ENCODE measurements at places on chromosomes 3 and 15.

- DNase-seq, result no peak
Observed at GRCh38 chr15:51369451-51369761, 28.0 kb downstream of the GLDN start.

- DNase-seq, result no peak
Observed at GRCh38 chr3:176911579-176911978, 285.7 kb downstream of the TBL1XR1 start.

DNA sequence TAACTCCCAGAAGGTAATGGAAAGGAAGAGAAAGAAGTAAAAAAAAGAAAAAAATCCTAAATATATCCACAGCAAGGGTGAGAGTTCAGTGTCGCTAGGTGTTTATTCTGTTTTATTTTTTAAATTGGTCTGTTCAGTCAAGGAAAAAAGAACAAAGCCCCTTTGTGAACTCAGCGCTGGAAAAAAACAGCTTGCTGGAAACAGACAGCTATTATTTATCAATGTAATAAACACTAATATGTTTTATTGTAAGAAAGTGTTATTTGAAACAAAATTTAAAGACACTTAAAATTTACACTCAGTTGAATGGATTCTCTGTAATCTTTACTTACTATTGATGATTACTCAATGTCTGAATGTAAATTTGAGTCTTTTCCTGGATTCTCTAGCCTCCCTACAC is 32.3 kb upstream of the LEKR1 start:
- no peak for DNase-seq

DNA sequence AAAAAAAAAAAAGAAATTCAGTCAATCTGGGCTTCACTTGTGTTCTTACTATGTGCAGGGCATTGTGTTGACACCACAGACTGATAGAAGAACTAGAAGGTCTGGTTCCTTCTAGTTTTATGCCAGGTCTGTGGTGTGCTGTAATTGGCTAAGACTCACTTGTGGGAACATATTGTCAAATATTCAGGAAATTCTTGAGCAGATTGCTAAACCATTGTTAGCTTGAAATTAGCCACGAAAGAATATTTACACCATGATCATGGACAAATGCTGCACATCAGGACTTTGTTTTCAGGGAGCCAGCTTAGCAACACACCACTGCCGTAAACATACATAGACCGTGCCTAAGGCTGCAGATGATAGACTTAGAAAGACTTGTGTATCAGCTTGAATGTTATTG is 74.6 kb downstream of the GTPBP8 start:
- DNase-seq, result no peak

DNA sequence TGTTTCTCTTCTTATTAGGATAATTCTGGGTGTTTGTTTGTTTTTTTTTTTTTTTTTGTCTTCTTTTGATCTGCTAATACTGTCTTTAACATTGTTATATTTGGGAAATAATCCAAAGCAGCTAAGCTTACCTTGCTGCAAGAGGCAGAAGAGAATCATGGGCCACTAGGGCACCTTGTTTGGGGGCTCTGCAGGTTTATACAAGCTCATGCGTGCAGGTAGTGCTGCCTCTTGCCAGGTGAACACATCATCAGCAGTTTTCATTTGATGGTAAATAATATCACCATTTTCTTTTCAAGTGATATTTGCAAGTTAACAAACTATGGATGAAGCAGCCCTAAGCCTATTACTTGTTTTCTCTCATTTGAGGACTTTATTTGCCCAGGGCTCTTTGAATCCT is 37.9 kb downstream of the MAP3K13 start:
- no peak for DNase-seq

GRCh38 chr15:66454143-66454542 is 43.4 kb downstream of the SNAPC5 start:
- DNase-seq, result no peak

- no peak for DNase-seq
Observed at GRCh38 chr3:62201438-62202035, 171.8 kb downstream of the FEZF2 start.

GRCh38 chr3:184399410-184399809 is 19.6 kb downstream of the CHRD start:
- no peak for DNase-seq

DNA sequence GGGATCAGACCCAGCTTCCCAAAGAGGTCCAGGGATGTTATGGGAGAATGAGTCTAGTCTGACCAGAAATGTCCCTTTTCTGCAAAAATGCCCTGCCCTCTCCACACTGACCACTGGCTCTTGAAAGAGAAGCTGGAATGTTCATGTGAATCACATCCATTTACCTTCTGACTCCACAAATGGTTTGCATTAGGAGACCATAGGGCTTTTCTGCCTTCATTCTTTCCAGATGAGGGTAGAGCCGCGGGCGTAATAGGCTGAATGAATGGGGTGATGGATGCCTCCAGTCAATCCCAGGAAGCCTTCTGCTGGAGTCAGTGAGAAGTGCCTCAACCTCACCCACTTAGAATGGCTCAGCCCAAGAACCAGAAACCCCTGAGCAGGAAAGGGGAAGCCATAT is 47.2 kb upstream of the IREB2 start:
- no peak for DNase-seq

DNA sequence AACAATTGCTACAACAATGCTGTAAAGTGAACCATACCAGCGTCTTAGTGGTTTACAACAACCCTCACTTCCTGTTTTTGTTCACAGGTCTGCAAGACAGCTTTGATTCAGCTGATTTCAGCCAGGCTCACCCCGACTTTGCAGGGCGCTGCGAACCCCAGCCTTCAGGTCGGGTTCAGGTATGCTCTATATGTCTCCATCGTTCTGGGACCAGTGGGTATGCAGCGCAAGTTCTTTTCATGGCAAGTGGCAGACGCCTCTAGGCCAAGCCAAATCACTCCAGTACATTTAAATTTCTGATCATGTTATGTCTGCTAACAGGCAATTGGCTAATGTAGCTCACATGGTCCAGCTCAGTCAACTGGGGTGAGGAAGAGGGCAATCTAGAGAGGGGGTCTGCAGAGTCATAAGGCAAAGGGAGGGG is 52.4 kb upstream of the RGMA start:
- no peak for DNase-seq

DNA sequence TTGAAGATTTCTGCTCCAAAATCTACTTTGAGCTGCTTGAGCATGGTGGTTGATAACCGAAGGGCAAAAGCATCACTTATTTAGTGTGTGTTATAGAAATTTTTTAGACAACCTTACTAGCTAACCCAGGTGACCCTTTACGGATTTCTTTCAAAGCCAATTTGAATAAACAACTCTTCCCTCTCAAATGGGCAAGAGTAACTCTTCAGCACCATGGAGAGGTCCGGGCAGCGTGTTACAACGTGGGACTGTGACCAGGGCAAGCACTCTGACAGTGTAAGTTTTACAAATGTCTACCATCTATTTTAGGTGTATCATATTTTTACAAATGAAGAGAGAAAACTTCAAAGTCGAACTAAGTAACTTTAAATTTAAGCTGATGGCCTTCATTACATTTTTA is 471.8 kb downstream of the MFSD1 start:
- DNase-seq, result no peak

- no peak for DNase-seq
Observed at GRCh38 chr3:142106548-142106947, 42.8 kb downstream of the TFDP2 start.

DNA sequence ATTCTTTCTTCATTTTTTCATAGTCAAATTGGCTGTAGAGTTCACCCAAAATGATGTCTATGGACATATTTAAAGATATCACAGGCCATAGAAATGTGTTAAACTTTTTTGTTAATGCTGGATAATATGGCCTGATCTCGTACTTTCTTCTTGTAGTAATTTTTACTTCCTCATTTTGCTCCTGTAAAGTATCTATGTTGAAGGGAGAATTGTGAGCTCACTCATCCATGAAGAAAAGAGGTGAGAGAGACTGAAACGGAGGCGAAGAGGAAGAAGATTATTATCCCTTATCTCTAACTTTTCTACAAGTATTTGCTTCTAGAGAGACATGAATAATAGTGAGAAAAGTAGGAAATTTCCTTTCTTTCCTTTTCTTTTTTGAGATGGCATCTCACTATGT is 613.8 kb upstream of the TBL1XR1 start:
- no peak for DNase-seq

DNA sequence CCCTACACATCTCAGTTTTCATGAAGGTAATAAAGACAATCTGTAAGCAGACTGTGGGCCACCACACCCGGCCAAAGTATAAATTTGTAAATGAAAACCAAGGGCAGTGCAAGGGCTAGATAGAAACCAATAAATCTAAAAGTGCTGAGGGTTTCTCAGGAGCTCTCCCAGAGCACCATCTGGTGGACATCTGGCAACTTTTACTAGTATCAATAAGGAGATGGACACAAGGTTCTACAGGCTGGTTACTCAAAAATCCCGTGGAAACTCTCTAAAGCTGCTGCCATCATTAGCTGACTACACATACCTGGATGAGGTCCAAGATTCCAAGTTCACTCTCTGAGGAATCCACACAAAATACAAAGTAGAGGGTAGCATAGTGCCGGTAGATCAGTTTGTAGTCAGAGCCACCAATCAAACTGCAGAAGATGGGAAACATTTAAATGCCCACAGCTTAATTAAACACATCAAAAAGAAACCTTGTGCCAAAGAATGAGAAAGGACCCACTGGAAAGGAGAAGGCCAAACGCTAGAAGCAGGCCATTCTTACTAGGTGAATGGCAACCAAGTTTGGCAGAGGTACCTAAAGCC is 5.5 kb downstream of the AP3S2 start:
- DNase-seq, result no peak

DNA sequence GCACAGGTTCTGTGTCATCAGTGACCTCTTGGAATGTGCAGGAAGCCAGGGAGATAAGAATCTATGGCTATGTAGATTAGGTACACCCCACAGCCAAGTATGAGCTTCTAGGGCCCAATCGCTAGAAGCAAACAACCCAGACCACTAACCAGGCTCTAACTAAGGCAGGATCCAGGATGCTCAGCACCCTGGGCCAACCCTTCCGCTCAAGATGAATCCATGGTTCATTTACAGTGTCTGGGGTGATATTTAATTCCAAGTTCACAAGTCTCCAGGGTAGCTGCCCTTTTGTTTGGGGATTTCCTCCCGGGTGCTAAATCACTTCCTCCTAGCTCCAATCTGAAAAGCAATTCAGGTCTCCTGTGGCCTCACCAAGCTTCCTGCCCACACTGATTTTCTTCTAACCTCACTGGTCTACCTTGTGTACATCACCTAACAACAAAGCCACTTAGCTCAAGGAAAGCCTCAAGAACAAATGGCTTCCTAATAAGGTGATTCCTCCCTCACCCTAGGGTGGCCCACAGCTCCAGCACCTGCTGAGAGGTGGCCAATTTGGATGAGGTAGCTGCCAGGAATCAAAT is 2.4 kb downstream of the EHD4 start:
- DNase-seq, result no peak

GRCh38 chr15:40290918-40291574 is 8.2 kb upstream of the ANKRD63 start:
- no peak for DNase-seq

DNA sequence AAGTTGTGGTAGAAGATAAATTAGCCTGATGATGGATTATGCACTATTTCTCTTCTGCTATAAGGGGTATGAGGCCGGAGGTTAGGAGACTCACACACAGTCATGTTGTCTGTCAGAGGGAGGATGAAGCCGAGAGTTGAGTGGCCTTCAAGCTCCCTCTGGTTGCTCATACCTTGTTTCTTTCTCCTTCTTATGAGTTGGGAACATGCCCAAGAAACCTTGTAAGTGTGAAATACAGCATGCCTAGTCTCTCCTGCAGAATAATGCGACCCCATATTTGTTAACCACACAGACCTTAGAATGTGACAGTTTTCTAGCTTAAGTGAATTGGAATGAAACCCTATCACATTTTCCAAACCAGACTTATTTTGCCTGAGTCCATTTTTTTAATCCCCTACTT is 366.7 kb downstream of the PTPRG start:
- DNase-seq, result no peak

DNA sequence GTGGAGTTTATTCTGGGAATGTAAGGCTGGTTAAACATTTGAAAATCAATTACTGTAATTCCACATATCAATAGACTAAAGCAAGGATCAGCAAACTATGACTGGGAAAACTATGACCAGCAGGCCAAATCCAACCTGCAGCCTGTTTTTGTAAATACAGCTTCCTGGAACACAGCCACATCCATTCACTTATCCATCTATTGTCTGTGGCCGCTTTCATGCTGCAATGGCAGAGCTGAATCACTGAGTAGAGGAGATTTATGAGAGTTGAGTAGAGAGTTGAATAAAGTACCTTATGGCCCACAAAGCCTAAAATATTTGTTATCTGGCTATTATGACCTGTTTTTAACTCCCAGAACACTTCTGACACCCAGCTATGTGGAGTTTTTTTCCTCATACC is 12.2 kb downstream of the MYLK start:
- DNase-seq, result no peak

DNA sequence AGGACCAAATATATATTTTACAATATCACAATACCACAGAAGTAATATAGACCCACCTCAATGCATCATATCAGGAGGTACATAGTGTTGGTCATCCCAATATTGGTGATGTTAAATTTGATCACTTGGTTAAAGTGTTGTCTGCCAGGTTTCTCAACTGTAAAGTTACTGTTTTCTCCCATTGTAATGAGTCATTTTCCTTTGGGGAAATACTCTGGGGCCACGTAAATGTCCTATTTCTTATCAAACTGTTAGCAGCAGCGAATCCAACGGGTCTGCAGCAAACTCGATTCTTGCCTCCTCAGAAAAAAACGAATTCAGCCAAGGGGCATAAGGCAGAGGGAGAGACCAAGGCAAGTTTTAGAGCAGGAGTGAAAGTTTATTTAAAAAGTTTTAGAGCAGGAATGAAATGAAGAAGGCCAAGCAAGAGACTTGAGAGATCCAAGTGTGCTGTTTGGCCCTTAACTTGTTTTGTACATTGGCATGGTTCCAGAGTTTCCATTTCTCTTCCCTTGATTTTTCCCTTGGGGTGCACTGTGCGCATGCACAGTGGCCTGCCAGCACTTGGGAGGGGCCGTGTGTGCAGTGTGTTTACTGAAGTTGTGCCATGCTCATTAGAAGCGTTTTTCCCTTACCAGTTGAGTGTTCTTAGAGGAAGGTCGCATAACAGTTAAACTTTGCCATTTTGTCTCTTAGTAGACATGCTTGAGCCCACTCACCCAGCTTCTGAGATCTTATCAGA is 512.5 kb downstream of the AGBL1 start:
- DNase-seq, result no peak

DNA sequence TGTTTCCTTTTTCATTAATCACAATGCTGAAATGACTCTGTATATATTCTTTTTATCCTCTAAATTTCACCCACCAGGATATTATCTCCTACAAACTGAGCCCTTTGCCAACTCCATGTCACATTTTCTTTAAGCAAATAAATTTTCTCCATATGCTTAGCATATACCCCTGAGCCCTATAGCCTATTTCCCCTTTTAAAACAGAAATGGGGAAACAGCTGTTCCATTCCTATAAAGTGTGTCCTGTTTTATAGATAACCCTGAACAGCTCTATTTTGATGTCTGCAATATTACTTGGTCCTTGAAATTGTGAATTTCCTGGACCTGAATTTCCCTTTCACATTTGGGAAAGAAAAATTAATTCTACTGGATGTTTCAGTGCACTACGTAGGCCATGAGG is 15.6 kb upstream of the FILIP1L start:
- DNase-seq, result no peak

DNA sequence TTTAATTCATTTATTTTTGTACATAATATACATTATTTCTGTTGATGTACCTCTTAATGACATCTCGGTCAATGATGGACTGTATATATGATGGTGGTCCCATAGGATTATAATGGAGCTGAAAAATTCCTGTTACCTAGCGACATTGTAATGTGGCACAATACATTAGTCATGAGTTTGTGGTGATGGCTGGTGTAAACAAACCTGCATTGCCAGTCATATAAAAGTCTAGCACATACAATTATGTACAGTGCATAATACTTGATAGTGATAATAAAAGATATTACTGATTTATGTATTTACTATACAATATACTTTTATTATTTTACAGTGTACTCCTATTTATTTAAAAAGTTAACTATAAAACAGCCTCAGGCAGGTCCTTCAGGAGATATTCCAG is 15.1 kb downstream of the TTC14 start:
- no peak for DNase-seq
